HTR-8/SVneo (cell line): ENCODE measurements at places on chromosomes 4 and X.

- DNase-seq, result no peak
Measured at GRCh38 chr4:150874338-150875226, 140.5 kb downstream of the LRBA start.

- peak; percentile 2 for DNase-seq
Measured at GRCh38 chr4:138301536-138301935, 59.4 kb upstream of the SLC7A11 start.

DNA sequence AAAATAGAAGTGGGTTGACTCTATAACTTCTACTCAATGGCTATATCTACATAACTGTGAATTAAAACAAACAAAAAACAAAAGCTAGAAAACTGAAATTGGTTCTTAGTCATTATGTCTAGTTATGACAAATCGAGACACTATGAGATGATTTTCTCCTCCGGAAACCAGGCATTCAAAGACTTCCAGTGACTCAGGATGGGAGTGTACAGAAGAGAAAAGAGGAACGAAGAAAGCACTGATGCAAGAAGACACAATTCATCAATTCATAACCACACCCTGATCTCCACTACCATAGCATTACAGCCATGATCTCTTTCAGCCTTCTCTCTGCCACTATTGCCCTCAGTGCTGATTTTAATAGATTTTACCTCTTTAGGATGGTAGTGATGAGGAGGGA, 253.6 kb downstream of the CBLL2 start:
- DNase-seq, result peak; percentile 36

DNA sequence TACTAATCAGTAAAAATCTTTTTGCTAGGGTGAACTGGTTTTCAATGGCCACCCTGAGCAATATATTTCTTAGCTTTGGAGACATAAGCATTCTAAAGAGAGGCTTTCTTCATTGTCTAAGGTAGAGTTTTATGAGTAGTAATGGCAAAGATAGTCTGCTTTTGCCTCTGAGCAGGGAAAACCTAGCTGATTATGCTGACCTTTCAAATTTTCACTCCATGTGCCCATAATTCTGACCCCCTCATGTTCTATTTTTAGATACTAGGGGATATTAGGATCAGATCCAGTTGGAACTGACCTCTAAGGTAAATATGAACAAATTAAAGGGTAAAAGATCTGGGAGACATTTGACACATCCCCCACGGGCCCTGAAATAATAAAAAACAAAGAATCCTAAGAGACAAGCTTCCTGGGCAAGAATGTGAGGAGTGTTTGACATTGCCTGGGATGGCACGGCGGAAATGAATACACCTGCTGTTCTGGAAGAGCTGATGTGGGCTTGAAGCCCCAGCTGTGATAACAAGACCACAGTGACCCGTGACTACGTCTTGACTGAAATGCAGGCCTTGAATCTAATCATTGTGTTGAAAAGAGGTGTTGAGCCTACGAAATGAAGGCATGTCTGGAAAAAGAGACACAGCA, 392.1 kb upstream of the FRG1 start:
- no peak for DNase-seq

DNA sequence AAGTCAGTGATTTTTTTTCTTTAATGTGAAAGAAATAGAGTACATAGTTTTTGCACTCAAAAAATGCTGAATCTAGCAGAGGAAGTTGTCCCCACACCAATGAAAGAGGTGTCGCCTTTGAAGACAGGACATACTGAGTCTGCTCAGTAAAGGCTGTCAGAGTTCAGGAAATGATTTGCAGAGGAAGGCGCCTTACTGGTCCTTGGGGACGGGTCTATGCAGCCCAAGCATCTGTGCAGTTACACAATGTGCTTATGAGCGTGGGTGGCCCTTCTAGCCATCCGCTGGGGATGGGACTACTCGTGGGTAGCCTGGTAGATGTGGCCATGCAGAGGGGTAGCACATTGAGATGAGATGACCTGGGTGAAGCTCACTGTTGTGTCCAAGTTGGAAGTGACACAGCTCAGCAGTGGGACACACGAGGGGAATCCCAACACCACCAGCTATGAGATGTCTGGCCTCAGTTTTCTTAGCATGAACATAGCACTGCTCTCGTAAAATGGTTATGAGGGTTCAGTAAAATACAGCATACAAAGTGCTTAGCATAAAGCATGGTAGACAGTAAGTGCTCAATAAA, 116.5 kb upstream of the RBPJ start:
- DNase-seq, result no peak

DNA sequence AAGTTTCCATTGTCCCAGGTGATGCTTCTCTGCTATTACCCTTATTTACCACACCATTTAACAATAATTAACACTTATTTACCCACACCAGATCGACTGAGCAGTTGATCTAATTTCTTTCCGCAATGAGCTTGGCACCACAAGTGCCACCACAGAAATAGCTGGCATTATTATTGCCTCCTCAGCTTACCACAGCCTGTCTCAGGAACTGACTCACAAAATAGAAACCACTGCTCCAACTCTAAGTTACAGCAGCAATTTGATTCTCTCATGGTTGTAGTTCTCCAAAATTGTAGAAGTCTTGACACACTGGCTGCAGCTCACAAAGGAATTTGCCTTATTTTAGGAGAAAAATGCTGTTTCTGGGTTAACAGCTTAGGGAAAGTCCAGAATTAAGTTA, 22.5 kb downstream of the ZNF721 start:
- DNase-seq, result no peak

DNA sequence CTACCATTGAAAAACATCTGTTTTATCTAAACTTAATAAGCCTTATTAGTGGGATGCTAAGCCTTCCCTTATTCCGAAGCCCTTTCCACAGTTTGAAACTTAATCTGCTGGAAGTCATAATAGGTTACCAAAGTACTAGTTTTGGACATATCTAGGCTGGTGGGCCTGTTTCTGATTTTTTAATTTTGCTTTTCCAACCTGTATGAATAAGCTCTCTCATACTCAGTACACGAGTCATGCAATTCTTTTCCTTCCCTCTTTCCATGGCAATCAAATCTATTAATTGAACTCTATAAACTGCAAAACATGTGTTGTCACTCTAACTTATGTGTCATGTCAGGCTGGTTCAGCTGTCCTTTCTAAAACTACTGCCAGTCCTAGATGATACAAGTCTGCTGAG, 91.0 kb downstream of the AMMECR1 start:
- DNase-seq, result no peak

DNA sequence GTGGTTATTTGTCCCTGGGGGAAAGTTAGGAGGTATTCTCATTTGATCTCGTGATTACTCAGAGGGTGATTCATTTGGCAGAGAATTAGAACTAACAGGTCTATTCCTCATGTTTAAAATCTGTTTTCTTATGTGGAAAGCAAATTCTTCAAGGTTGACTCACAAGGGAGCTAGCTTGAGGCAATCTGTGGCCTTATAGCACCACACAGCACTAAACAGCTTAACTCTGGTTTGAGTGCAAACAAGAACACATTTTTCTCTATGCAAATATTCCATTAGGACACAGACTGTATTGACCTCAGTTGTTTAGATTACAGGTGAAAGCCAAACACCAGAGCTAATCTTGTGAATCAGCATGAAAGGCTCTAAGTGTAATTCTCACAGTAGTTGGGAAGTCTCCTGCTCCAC, 694.4 kb upstream of the POU3F4 start:
- DNase-seq, result peak; percentile 11

DNA sequence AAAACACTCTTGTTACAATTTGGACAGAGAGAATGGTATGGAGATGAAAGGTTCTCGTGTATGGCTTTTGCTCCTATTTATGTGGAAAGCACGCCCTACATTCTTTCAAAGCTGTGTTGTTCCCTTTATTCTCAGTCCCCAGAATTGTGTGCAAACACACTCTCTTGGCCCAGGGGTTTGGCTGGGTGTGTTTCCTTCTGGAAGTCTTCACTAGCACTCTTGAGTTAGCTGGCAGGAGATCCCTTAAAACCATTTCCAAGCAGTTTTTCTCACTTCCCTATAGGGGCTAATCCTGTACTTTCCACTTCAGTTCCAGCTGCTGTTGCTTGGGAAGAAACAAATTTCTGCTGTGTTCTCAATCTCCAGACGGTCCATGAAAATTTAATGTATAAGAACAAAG, 35.1 kb downstream of the FHL1 start:
- no peak for DNase-seq

DNA sequence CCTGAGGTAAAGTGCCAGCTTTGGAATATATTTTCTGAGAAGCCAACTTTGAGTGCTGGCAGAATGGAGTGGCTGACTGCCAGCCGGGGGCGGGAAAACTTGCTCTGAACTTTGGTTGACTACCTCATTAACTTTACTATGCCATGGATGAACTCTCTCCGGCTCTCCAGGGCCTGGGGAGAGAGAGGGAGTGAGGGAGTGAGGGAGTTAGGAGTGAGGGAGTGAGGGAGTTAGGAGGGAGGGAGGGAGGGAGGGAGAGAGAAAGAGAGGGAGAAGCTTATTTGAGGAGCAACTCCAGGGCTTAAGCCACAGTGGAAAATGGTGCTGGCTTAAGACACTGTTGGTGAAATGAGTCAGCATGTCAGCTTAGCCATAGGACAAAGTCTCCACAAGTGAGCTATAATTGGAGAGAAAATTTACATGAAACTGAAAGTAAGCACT, 280.9 kb upstream of the RPS6KA3 start:
- peak; percentile 34 for DNase-seq

DNA sequence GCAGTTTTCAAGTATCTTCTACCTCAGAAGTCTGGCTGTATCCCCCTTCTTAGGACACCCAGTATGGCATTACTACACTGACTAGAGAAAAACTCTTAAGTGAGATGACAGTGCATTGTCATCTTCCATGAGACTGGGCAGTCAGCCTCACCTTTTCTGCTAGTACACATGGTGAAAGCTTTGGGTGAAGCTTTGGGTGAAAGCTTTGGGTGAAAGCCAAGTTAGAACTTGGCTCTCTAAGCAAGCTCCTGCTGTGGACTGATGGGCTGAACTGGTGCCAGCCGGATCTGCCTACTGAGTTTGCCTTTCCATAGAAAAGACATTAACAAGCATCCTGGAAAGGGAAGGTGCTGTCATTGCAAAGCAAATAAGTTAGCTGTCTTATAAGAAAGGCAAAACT, 8.8 kb downstream of the EPHA5 start:
- DNase-seq, result no peak

- no peak for DNase-seq
Measured at GRCh38 chrX:46262304-46262703, 282.9 kb downstream of the ZNF674 start.

GRCh38 chrX:21658152-21658737, at the start of gene KLHL34:
TSS of gene KLHL34 (minus strand) at chrX:21658330. CDS start at chrX:21657788, 542 bp downstream.
- no peak for DNase-seq

GRCh38 chr4:7105276-7105675, 37.4 kb upstream of the GRPEL1 start:
- no peak for DNase-seq

- DNase-seq, result no peak
Measured at GRCh38 chr4:38654273-38654672, 9.7 kb upstream of the KLF3 start.

- peak; percentile 28 for DNase-seq
Measured at GRCh38 chr4:155403886-155404285, 27.1 kb upstream of the MAP9 start.

- DNase-seq, result no peak
Measured at GRCh38 chr4:55611358-55612059, 19.5 kb upstream of the PDCL2 start.

DNA sequence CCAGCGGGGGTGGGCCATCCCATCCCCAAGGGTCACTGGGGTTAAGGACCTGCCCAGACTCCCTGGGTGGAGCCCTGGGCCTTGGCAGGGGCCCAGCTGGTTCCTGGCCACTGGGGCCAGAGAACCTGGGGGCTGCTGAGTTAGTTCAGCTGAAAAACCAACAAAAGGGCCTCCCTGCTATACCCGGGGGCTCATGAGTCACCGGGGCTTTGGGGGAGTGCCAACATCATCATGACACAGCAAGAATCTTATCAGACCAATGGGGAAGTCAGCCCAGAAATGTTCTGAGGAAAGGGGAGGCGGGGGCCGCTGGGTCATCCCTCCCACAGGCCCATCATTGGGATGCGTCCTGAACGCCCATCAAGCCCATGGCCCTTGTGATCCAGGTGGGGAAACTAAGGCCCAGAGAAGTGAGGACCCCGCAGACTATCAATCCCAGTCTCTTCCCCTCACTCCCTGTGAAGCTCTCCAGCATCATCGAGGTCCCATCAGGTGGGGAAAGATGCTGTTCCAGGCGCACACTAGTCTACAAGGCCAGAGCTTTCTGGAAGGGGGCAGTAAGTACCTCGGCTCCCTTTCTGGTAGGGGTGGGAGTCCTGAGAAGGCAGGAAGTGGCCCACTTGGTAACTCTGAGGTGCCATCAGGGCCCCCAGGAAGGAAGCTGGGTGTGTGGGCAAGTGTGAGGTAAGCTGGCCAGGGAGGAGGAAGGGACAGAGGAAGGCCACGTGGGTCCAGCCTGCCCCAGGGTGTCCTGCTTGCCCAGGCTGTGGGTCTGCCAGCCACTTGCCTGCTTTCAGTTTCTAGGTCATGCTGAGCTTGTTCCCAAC, 4.5 kb downstream of the G6PD start:
- DNase-seq, result peak; percentile 62

- no peak for DNase-seq
Measured at GRCh38 chr4:105896461-105896942, 1.2 kb downstream of the NPNT start.

GRCh38 chr4:32133734-32134133, 1413.6 kb downstream of the PCDH7 start:
- DNase-seq, result no peak

DNA sequence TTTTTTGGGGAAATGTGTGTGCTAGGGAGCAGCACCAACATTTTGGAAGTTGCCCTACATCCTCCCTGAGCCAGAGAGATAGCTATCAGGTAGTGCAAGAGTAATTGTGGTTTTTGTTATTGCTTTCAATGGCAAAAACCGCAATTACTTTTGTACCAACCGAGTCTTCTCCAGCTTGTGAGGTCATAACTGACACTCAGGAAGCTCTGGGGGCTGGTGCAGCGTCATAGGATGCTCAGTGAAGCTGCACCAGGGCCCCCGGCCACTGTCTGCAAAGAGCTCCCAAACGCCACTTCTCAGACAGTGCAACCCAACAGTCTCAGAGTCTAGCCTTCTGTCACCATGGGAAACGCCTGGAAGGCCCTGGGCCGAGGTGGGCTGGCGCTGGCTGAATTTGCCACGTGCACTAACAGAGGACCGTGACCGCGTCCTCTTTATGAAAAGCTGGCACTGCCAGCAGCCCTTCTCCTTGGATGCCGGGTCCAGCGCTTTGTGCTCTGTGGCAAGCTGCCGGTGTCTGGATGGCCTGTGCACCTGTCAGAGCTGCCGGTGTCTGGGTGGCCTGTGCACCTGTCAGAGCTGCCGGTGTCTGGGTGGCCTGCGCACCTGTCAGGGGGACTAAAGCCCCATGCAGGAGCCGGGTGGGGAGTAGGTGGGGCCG, 19.4 kb downstream of the SH3TC1 start:
- DNase-seq, result no peak

- no peak for DNase-seq
Measured at GRCh38 chr4:184099535-184099966, 118.1 kb downstream of the ENPP6 start.

DNA sequence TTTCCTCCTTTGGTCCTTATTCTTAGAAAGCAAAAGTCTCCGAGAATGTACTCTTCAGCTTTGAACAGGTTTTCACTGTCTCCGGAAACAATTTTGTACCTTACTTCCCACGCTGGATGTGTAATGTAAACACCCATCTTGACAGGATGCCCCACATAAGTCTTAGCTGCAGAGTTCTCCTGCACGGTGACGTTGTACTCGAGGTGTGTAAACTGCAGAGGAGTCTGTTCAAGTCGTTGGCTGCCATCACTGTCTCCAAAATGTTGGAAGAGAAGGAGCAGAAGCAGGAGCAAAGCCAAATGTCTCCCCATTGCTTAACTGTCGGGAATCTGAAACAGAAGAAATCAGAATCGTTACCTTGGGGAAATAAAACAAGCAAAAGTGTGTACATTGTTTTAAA, 14.1 kb downstream of the FAT1 start:
- DNase-seq, result no peak
